GOT3 (cell line): ENCODE measurements at places on chromosomes 5 and 9.
A peak's percentile ranks its signal among the peaks of the same experiment; 100 is the strongest.

GRCh38 chr9:124899845-124900244, 37.9 kb downstream of the ARPC5L start:
- no peak for DNase-seq

GRCh38 chr9:131773911-131774379, 34.1 kb upstream of the RAPGEF1 start:
- DNase-seq: peak; percentile 24

DNA sequence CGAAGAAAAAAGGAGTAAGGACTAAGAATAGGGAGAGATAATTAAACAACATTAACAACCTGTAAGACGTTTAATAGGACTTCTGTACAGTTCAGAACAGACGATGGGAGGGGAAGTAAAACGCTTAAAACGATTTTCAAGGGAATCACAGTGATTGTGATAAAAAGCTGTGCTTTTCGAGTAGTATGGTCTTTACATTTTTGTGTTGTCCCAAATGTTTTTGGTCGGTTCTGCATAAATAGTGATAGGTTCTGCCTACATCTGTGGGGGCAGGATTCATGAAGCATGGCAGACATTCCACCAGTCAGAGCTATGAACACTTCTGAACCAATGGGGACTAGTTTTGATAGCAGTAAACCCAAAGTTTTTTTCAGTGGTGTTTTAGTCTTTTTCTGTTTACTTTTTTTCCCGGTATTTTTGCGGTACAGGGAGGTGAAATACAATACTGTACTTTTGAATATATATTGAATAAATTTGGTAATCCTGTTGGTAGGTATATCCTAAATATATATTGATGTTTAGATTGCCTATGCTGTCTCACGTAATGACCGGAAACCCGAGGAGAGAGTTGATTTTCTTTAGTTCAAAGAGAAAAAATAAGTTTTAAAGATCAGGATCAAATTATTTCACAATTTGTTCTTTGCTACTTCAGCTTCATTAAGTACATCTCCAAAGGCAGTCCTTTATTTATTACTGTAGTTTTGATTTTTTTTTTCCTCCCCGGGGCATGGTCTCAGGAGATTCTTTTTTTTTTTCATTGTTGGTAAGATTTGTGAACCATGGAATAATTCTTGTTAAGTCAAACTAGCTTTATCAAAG, 1.3 kb downstream of the ERBIN start:
- no peak for DNase-seq

DNA sequence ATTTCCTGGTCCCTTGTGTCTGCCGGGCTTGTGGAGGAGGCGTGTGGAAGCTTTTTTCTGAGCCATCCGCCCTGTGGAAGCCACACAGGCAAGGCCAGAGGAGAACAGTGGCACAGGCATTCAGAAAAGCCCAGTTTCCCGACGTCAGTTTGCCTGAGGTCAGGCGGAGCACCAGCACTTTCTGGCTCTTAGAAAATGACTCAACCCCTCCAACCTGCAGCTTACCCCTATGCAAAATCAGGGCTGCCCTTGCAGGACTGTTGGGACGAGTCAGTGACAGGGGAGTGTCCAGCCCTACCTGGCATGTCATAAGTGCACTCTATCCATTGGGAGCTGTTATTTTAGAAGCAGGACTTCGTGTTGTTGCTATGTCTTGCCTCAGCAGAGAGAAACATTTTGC, 216.0 kb downstream of the NR3C1 start:
- DNase-seq: no peak

- DNase-seq: peak; percentile 37
Observed at GRCh38 chr5:150295172-150295634, 5.6 kb upstream of the CAMK2A start.

- no peak for DNase-seq
Observed at GRCh38 chr5:174794931-174795672, 70.7 kb downstream of the MSX2 start.

DNA sequence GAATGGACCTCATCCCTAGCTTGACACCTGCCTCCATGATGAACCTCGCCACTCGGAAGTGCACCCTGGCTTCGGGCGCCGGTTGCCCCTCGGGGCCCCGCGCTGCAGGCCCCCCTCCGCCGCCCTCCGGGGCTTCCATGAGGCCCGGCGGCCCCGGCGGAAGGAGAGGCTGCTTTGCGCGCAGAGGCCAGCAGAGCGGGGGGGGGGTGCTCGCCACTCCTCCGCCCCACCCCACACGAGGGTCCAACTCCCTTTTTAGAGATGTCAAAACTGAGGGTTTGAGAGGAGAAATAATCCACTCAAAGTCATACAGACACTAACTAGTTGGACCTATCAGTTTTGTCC, 7.9 kb downstream of the DUSP1 start:
- DNase-seq: no peak

- no peak for DNase-seq
Observed at GRCh38 chr9:89626741-89627265, 22.0 kb downstream of the GADD45G start.

DNA sequence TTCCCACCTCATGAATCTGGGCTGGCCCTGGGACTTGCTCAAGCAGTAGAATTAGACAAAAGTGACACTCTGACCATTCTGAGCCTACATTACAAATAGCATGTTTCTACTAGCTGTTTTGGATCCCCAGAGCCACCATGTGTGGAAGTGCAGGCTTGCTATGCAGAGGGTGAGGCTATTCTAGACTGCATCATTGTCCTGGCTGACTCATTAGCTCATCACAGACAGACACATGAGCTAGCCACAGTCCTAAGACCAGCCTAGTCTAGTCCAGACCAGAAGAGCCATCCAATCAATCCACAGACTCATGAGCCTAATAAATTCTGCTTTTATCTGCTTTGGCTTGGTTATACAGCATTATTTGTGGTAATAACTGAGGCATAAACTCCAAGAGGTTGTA, 351.9 kb downstream of the PRELID2 start:
- no peak for DNase-seq

- DNase-seq: no peak
Observed at GRCh38 chr9:84187090-84187489, 153.5 kb downstream of the SLC28A3 start.

- no peak for DNase-seq
Observed at GRCh38 chr9:76394960-76395252, 680 bp upstream of the RFK start.

DNA sequence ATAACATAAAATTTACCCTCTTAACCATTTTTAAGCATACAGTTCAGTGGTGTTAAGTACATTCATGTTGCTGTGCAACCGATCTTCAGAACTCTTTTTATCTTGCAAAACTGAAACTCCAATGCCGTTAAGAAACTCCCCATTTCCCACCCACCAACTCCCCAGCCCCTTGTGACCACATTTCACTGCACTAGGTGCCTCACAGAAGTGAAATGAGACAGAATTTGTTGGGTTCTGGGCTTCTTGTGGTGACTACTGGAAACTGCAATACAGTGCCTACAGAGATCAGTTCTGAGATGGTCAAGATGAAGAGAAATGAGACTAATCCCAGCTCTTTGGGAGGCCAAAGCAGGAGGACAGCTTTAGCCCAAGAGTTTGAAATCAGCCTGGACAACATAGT, 202.1 kb upstream of the SLC30A5 start:
- no peak for DNase-seq

DNA sequence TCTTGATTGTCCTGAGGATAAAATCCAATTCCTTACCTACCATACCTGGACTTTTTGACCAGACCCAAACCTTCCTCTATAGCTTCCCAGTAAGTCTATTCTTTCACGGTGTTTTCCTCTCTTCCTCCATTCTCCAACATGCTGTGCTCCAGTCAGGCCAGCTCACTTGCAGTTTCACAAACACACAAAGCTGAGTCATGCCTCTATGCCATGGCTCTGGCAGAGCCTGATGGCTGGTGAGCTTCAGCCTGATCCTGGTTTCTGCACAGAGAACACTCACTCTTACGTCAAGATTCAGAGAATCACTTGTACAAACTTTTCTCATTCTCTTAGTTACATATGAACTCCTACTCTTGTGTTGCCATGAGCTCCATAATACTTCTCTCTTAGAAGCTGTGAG, 27.7 kb upstream of the PAX5 start:
- DNase-seq: no peak
